ENCODE measurements at places on chromosomes 12 and 14.

DNA sequence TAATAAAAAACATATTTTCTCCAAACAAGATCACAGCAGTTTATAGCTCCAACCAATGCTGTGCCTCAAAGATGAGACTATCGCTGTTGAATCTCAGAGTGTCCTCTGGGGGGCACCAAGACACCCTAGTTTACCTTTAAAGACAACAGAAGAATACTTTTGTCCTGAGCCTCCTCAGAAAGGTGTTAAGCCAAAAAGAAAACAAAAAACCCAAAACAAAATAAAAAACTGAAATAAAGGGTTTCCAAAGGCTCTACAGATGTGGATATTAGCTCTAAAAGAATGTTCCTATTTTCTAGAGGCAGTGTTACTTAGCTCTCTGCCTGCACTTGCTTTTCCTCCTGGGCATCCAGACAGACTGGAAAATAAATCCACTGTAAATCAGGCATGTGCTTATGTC, 86.9 kb upstream of the TTC7B start:
- DNase-seq, result peak; percentile 17

DNA sequence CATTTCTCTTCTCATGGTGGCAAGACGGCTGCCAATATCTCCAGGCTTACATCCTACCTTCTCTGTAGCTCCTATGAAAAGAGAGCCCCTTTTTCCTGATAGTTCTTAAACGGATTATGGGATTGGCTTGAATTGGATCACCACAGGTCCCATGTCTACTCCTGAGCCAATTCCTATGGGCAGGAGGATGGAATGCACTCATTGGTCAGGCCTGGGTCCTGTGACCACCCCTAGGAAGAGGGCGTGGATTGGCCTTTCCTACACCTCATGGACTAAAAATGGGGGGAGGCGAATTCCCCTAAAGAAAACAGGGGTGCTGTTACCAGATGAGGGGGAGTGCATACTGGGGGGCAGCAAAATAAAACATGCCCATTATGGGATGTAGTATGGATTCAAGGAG, 108.8 kb downstream of the PTPN11 start:
- no peak for DNase-seq

DNA sequence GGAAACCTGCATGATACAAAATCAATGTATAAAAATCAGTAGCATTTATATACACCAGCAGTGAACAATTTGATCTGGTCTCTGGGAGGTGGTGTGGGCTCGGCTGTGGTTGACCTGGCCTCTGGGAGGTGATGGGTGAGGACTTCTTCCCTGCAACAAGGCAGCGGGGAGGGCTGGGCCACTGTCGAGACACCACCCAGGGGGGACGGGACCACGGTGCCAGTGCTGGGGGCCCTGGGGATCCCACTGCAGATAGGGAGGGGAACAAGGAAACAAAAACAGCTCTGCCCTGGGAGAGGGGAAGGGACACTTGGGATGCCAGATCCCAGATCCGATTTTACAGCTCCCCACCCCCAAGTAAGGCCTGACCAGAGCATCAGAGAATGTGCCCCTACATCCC, 189.6 kb upstream of the SFSWAP start:
- no peak for DNase-seq

- no peak for DNase-seq
These were observed 28.5 kb downstream of the PRIMA1 start for GRCh38 chr14:93759719-93760307.

GRCh38 chr12:122867691-122868461, 28.0 kb downstream of the VPS37B start:
- DNase-seq, result no peak

DNA sequence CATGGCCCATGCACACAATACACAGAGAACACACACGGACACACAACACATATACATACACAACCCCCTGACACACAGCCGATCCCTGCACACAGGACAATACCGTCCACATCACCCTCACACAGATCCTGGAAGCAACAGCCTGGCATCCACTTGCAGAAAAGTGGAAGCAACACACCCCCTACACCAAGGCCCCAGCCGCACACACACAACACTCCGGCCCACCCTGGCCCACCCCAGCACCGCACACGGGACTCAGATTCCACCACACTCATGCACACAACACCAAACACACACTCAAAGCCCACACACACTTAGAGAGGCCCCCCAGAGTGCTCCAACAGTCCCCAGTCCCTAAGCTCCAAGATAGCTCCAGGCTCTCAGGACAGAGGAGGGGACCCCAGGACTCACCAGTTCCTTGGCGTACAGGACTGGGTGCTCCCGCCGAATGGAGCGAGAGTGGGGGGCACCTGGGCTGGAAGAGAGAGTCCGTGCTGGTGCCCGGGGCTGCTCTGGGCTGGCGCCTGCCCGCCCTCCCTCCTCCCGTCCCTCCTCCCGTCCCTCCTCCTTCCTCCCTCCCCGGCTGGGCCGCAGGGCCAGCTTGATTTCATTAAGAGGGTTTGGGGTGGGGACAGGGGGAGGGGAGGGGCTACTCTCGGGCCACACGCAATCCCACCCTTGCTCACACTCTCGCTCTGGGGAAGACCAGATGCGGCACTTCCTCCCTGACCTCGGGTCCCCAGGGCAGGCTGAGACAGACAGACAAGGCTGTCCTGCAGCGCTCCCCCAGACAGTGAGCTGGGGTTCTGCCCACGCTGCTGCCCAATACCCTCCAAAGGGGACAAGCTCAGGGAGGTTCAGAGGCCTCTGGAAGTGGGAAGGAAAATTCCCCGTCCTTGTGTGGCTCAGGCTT, at the start of gene TMEM119:
Gene TMEM119, minus strand, starts transcription at position 526 of the 913 bp plus-strand sequence. CDS start 5,701 bp downstream, outside the sequence.
- peak; percentile 55 for DNase-seq
